AG10803 (cell line): ENCODE measurements at places on chromosomes 12 and 14.

DNA sequence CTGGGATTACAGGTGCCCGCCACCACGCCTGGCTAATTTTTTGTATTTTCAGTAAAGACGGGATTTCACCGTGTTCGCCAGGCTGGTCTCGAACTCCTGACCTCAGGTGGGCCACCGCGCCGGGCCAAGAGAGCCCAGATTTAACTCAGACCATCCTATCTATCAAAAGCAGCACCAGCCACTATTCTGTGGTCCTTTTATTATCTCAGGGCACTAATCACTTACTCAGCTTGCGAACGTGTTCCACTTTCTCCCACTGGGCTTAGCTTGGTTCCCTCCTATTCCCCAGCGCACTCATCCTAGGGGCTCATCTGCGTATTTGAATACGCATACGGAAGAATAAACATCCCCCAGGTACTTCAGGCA is 16.2 kb upstream of the AACS start:
- no peak for DNase-seq

GRCh38 chr12:30048371-30048770 is 264.6 kb upstream of the TMTC1 start:
- DNase-seq, result no peak

DNA sequence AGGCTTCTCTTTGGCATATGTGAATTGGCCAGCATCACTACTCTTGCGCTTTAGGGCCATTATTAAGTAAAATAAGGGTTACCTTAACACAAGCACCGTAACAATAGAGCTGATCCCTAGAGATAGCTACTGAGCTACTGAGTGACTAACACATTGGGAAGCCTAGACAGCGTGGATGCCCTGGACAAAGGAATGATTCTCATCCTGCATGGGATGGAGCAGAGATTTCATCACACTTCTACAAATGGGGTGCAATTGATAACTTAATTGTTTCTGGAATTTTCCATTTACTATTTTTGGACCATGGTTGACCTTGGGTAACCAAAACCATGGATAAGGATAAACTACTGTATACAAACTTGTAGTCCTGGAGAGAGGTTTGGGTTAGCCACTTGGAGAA is 57.1 kb downstream of the FBXO34 start:
- peak; percentile 64 for DNase-seq

- DNase-seq, result no peak
These were observed 19.0 kb upstream of the FOXN3 start for GRCh38 chr14:89435892-89436656.

DNA sequence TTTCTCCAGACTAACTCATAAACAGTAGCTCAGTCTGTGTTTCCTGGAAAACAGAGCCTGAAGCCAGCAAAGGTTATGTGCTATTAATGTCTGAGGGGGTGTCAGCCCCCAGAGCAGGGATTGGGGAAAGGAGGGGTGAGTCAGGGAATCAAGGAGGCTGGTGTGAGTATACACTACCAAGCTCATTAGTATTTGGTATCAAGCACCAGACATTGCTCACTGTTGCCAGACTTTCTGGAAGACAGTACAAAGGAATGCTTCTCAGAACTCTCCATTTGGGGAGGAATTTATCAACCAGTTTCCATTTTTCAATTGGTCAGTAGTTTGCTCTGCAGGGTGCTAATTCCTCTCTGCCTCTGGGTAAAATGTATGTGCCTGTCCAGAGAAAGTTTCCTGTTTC is 443.4 kb downstream of the GLT1D1 start:
- DNase-seq, result no peak

DNA sequence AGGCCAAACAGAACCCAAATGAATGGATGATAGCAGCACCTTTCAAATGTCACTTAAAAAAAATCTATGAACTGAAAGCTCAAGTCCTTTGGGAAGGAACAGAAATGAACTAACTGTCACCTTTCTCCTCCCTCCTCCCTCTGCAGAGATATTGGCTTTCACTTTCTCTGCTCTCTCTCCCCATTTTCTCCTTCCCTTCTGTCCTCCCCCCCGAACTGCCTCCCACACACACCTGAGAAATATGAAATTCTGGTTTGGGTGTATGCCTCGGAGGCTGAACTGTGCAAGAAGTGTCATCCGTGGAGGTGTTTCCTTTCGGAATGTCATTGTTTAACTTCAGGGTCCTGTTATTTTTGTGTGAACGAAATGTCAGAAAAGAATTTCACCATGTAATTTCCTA is 87.8 kb downstream of the NEDD1 start:
- DNase-seq, result no peak

- no peak for DNase-seq
These were observed 56.3 kb downstream of the ASCL1 start for GRCh38 chr12:103013741-103014300.

- DNase-seq, result peak; percentile 97
These were observed 10.6 kb downstream of the PHLDA1 start for GRCh38 chr12:76020731-76021672.

- DNase-seq, result no peak
These were observed 82.5 kb upstream of the HOXC13 start for GRCh38 chr12:53856132-53856531.
